SJSA1 (cell line): ENCODE measurements at places on chromosomes 7 and 10. TPM values are rescaled to one million over a fixed set of nuclear protein-coding genes. Genes with fewer than 3 reads are reported as not detected.

GRCh38 chr7:40369641-40370277 lies 235.0 kb downstream of the SUGCT start:
- H3K27me3 ChIP-seq, result no peaks in the 10 kb centered on the region
- H3K4me3 ChIP-seq, result no peak overlapping the region
- no peaks in the 10 kb centered on the region for H3K4me1 ChIP-seq

LRRC4 gene
- 0.34 and 1.4 TPM in 2 replicates for total RNA-seq

GRCh38 chr7:141754939-141755338 lies 9.0 kb upstream of the TAS2R3 start:
- H3K4me3 ChIP-seq, result no peak overlapping the region
- H3K4me1 ChIP-seq, result no peaks in the 10 kb centered on the region
- no peaks in the 10 kb centered on the region for H3K27me3 ChIP-seq
- H3K27ac ChIP-seq, result no peak overlapping the region

TAS2R4 gene
- 0.05 and 0.22 TPM in 2 replicates for total RNA-seq

DNA sequence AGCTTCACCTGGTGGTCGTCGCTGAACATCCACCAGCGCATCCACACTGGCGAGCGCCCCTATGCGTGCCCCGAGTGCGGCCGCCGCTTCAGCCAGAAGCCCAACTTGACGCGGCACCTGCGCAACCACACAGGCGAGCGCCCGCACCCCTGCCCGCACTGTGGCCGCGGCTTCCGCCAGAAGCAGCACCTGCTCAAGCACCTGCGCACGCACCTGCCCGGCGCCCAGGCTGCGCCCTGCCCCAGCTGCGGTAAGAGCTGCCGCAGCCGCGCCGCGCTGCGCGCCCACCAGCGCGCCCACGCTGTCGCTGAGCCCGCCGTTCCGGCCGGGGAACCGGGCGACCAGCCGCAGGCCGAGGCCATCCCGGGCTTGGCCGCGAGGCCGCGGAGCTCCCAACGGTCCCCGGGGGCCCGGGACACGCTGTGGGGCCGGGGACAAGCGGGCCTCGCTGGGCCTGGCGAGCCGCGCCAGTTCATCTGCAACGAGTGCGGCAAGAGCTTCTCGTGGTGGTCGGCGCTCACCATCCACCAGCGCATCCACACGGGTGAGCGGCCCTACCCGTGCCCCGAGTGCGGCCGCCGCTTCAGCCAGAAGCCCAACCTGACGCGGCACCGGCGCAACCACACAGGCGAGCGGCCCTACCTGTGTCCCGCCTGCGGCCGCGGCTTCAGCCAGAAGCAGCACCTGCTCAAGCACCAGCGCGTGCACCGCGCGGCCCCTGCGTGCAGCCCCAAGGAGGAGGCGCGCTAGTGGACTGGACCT lies 18.4 kb downstream of the ZNF775 start:
- peaks cover 12% of the 10 kb centered on the region for H3K4me1 ChIP-seq
- no peak for DNase-seq
- no peak overlapping the region for H3K4me3 ChIP-seq
- H3K36me3 ChIP-seq, result peaks cover 5% of the 10 kb centered on the region; the same call in 1 of the 2 replicates
- H3K27ac ChIP-seq, result no peak overlapping the region

DNA sequence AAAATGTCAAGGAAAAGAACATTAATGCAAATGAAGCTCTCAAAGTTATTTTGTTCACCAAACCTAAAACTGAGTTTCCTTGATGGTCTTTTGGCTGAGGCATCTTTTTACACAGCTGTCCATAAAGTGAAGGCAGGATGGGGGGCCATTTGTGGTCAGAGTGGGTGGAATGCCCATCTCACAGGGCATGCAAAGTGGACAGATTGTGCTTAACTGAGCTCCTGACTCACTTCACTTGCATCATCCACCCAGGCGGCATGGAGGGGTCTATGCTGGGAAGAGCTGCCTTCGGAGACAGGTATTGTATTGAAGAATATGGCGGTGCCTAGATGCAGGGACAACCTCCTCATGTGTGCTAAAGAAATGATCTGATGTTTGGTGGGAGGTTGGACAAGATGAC lies 905.3 kb downstream of the KCNMA1 start:
- H3K36me3 ChIP-seq, result no peaks in the 10 kb centered on the region
- no peak overlapping the region for H3K4me3 ChIP-seq
- no peak overlapping the region for H3K27ac ChIP-seq
- no peaks in the 10 kb centered on the region for H3K4me1 ChIP-seq
- DNase-seq, result no peak
- H3K27me3 ChIP-seq, result peaks cover 4% of the 10 kb centered on the region; the same call in 1 of the 2 replicates

PLAC9 gene
- not detected in 2 replicates for total RNA-seq

GRCh38 chr7:35555934-35556333 lies 139.0 kb downstream of the HERPUD2 start:
- no peak for DNase-seq
- no peaks in the 10 kb centered on the region for H3K36me3 ChIP-seq
- no peaks in the 10 kb centered on the region for H3K4me1 ChIP-seq
- no peak overlapping the region for H3K4me3 ChIP-seq
- H3K27ac ChIP-seq, result no peak overlapping the region

- no peaks in the 10 kb centered on the region for H3K36me3 ChIP-seq
- no peaks in the 10 kb centered on the region for H3K27me3 ChIP-seq
- peaks cover 11% of the 10 kb centered on the region for H3K4me1 ChIP-seq
Measured at GRCh38 chr10:29304264-29304994, 15.6 kb downstream of the LYZL1 start.

DNA sequence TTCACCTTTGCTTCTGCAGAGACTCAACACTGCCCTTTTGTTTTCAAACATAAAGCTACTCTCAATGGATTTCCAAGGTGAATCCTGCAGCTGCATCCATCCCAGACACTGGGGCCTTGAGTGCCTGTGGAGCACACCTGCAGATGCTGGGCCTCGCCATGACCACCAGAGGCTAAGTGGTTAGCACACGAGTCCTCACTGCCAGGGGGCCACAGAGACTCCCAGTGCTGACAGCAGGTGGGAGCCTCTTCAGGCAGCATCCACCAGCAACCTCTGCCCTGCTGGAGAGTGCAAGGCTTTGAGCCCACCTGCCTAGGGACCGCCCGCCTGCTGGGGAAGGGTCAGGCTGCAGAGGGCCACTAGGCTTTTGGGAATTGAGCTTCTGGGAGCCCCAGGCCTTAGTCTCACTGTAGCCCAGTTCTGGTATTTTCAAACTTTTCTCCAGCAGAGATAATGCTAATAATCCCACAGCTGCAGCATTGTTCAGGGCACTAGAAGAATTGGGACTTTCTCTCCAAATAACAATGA lies 9.4 kb upstream of the HPS1 start:
- H3K4me1 ChIP-seq, result peaks cover 10% of the 10 kb centered on the region
- no peaks in the 10 kb centered on the region for H3K36me3 ChIP-seq
- DNase-seq, result no peak
- H3K27me3 ChIP-seq, result 0 out of 2 replicates have a peak, but pooled peaks cover 4% of the 10 kb centered on the region
- no peak overlapping the region for H3K4me3 ChIP-seq

- no peaks in the 10 kb centered on the region for H3K4me1 ChIP-seq
- no peak for DNase-seq
- no peak overlapping the region for H3K27ac ChIP-seq
- H3K27me3 ChIP-seq, result no peaks in the 10 kb centered on the region
- no peaks in the 10 kb centered on the region for H3K36me3 ChIP-seq
Measured at GRCh38 chr7:42689626-42690025, 222.2 kb downstream of the C7orf25 start.

- no peaks in the 10 kb centered on the region for H3K27me3 ChIP-seq
- peaks cover 27% of the 10 kb centered on the region; the same call in 1 of the 2 replicates for H3K36me3 ChIP-seq
- no peaks in the 10 kb centered on the region for H3K4me1 ChIP-seq
- no peak overlapping the region for H3K4me3 ChIP-seq
Measured at GRCh38 chr10:127414024-127414423, 135.1 kb upstream of the NPS start.

UCN3 gene
- total RNA-seq, result not detected in 2 replicates

- no peak for DNase-seq
- no peaks in the 10 kb centered on the region for H3K36me3 ChIP-seq
- H3K4me1 ChIP-seq, result peaks cover 24% of the 10 kb centered on the region
- H3K27ac ChIP-seq, result no peak overlapping the region
- no peak overlapping the region for H3K4me3 ChIP-seq
- H3K27me3 ChIP-seq, result 0 out of 2 replicates have a peak, but pooled peaks cover 5% of the 10 kb centered on the region
Measured at GRCh38 chr10:47264797-47265281, 35.2 kb upstream of the GDF10 start.
